HFFc6 (cell line): ENCODE measurements at places on chromosomes 11 and 22.

DNA sequence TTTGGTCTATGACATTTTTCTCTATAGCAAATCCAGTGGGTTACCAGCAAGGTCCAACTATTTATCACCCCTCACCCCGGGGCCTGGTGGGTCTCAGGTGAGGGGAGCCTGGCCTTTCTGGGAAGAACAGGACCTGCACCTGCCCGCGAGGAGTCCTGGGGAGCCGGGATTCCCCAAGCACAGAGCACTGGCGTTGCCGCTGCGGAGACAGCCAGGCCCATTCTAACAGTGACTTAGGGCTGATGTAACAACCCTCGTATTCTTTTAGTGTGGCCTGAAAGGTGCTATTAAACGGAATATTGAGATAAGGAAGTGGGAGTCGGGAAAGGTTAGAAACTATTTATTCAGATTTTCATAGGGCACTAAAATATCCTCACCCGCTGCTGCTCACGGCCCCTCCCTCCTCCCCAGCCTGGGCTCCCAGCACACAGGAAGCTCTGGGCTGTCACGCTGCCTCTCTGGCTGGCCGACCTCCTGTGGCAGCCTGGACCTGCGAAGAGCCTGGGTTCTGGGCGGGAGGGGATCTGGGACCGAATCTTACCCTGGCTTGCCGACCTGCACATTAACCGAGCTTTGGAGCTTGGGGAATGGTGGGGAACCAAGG is 141.2 kb downstream of the MIAT start:
- DNase-seq = no peak

DNA sequence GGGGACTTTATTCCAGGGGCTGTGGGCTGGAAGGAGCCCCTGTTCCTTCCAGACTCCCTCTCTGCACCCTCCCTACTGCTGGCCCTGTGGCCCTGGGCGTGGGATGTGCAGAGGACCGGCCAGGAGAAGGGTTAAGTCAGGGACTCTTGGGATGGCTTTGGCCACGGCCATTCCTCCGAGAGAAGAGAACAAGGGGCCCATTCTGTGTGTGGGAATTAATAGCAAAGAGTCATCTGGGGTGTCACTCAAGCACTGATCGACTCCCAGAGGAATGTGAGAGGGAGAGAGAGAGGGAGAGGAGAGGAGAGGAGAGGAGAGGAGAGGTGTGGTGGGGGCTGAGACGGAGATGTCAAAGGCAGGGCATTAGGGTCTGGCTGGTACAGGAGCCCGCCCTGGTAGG is 14.2 kb upstream of the SOX10 start:
- no peak for DNase-seq

GRCh38 chr11:32353884-32354283 is 81.5 kb downstream of the WT1 start:
- no peak for DNase-seq

DNA sequence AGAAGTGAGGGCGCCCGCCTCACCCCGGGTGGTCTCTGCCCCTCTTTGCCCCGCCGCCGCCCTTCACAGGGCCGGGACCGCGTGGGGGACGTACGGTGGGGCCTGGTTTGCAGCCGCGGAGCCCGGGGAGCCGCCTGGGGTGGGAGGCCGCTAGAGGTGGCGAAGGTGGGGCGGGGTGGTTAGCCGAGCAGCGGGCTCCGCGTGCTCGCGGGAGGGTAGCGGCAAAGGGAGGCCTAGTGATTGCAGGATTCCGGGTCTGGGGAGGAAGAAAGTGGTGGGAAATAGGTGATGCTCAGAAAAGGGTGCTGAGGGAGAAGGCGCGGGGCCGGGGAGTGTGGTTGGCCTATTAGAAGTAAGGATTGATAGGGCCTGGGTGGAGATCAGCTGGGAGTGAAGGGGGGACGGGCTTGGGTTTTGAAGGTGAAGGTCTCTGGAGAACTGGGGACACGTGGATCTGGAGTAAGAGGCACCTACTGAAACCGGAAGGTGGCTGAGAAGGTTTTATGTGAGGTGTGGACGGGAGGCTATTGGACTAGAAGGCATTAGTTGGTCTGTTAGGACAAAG is 571 bp downstream of the FAR1 start:
- DNase-seq = peak; percentile 8

GRCh38 chr11:44680982-44681597 is 45.7 kb upstream of the TSPAN18 start:
- DNase-seq = peak; percentile 33

- no peak for DNase-seq
Measured at GRCh38 chr11:60879971-60880588, 12.7 kb downstream of the ZP1 start.

DNA sequence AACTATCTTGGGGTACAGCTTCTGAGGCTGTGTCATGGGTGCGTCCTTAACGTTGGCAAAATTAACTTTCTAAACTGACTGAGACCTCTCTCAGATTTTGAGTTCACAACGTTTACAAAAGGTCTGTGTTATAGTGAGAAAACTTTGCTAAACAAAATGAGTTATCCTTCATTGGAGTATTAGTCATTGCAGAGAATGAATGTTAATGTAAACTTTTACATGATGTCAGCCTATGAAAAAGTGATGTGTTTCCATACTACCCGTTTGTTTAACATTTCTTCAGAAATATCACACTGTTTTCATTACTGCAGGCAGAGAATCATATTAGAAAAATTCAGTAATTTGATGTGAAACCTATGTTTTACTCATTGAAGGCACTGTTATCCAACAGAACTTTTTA is 32.1 kb downstream of the HSD17B12 start:
- DNase-seq = no peak
